ENCODE measurements at places on chromosomes 5 and 9. TPM values are rescaled to one million over a fixed set of nuclear protein-coding genes. Genes with fewer than 3 reads are reported as not detected.
A peak's percentile ranks its signal among the peaks of the same experiment; 100 is the strongest.

DNA sequence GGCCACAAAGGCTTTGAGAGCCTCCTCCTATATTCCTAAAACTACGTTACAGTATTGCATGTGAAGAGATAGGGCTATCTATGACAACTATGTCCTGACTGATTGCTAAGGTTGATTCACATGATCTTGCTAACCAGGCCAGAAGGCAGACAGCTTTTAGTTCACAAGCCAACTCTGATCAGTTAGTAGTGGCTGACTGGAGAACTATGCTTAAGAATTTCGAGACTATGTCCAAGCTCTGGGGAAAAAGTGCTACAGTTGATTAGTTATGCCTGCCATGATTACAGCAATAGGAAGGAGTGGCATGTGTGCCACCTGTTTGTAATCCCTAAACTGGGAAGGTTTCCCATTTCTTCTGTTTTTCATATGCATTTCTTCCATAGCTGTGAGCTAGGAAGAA is 223.4 kb downstream of the DOCK8 start:
- no peak for DNase-seq

- no peak for DNase-seq
Measured at GRCh38 chr9:99109522-99109921, 4.6 kb downstream of the TGFBR1 start.

GRCh38 chr5:112653638-112654205 is 84.0 kb upstream of the APC start:
- DNase-seq = no peak

DNA sequence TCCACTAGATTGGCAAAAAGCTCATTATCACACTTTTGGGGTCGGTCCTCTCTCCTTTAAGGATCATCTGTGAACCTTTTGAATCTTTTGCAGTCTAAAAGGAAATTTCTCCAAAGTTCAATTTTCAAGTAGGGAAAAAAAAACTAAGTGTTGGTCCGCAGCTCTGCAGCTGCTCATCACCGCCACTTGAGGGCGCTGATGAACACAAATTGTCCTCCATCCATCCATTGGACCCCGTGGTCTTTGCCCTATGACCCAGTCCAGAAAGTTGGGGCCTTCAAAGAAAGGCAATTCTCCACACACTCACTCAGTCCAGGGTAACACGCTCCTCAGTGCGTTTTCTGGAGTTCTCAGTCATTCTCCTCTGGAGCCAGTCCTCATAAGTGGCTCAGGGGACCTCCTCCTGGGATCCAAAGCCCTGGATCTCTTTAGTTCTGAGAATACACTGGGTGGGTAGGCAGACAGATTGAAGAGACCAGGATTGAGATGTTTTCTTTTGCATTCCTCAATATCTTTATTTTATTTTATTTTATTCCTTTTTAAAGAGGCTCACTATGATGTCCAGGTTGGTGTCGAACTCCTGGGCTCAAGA is 63.6 kb upstream of the SLC28A3 start:
- no peak for DNase-seq

Gene SPATA31D4
- not detected for total RNA-seq

GRCh38 chr9:89935115-89935514 is 330.3 kb downstream of the GADD45G start:
- no peak for DNase-seq

GRCh38 chr9:133468374-133468773 is 8.6 kb downstream of the CACFD1 start:
- DNase-seq = no peak

GRCh38 chr5:119583684-119584083 is 45.7 kb upstream of the FAM170A start:
- DNase-seq = no peak

GRCh38 chr5:43601454-43602260 is 1.3 kb upstream of the NNT start:
- peak; percentile 62 for DNase-seq

DNA sequence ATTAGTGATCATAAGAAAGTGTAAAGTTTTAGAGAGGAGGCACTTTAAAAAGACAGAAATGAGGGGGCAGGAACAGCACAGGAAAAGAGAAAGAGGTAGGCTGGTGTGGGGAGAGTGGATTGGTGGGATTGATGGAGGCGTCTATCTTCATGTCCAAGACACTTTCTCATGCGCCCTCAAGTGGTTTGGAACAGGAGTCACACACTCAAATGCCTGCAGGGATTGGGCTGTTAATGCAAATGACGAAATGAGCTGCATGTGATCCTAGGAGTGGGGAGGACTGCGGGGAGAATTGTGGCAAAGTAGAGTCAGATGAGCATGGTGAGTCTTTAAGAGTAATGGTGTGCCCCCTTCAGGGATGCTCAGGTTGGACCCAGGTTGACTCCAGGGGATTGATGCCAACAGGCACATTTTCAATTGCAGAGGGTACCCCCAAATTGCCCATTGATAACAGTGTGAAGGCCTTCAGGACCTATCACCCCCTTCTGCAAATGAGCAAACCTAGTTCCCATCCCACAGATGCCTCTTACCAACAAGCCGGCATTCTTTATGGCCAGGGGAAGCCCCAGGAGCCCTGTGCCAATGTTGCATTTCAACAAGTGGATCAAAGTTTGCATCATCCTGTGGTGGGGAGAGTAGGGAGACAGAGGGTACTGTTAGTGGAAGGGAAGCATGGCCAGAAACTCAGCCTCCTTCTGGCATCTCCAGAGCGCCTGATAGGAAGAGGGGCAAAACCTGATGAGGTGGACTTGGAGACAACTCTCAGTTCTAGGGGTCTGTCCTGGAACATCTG is 5.3 kb downstream of the SLC36A3 start:
- DNase-seq = peak; percentile 25

Gene HMMR
- 9.5 TPM for total RNA-seq

All from lung (tissue), 17 donors.